ENCODE measurements at places on chromosomes 2 and 18.

- DNase-seq, result no peak
These were observed 556 bp downstream of the CYRIA start for GRCh38 chr2:16664809-16665747.

GRCh38 chr2:105400138-105400540, 1.3 kb upstream of the FHL2 start:
- DNase-seq, result no peak

GRCh38 chr2:84865181-84865783, 15.6 kb downstream of the TRABD2A start:
- no peak for DNase-seq

GRCh38 chr2:3626118-3626811, 31.4 kb downstream of the COLEC11 start:
- no peak for DNase-seq

DNA sequence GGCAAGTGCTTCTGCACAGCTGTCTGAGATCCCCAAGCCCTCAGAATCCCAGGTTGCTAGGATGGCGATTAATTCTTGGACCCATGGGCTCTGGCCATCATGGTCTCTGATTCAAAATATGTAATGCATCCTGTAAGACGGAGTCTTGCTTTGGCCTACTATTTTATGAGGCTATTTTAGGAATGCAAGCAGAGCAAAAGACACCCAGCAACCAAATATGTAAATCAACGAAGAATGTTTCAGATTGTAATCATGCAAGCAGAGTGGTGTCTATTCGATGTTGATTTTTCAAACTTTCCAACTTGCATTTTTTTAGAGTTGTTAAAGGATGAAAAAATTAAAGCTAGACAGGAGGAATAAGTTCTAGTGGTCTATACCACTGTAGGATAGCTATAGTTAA, 154.8 kb downstream of the COL6A3 start:
- DNase-seq, result no peak

- no peak for DNase-seq
These were observed 69.5 kb upstream of the ZSWIM2 start for GRCh38 chr2:186918495-186918894.

GRCh38 chr2:224078656-224079055, 39.6 kb upstream of the SERPINE2 start:
- DNase-seq, result no peak

GRCh38 chr18:79953971-79954651, 2.7 kb upstream of the SLC66A2 start:
- no peak for DNase-seq

- no peak for DNase-seq
These were observed 326.4 kb downstream of the CYRIA start for GRCh38 chr2:16339206-16339605.

DNA sequence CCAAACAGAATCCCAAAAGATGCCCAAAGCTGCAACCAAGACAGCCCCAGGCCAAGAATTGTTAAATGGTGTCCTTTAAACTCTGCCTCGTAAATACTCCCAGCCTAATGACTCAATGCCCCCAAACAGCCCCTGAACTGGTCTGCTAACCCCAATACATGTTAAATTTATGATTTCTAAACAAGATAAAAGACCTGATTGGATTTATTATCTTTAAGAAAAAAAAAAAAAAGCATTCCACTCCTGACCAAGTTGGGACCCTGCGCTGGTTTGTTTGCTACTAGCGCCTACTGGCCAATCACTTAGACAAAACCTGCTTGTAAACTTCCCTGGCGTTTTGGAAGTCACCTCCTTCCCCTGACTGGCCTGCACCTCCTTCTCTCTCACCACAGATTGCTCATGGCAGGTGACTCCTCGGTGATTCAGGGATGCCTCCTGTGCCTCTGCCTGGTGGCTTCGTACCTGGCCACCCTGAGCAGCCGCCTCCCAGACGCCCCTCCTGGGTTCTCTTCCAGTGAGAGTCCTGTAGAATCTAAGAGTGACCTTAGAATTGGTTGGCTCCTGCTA, 121.3 kb downstream of the BCL11A start:
- DNase-seq, result no peak

GRCh38 chr2:239197146-239197545, 203.7 kb downstream of the HDAC4 start:
- DNase-seq, result no peak

GRCh38 chr18:53254265-53254664, 914.3 kb downstream of the DCC start:
- no peak for DNase-seq

DNA sequence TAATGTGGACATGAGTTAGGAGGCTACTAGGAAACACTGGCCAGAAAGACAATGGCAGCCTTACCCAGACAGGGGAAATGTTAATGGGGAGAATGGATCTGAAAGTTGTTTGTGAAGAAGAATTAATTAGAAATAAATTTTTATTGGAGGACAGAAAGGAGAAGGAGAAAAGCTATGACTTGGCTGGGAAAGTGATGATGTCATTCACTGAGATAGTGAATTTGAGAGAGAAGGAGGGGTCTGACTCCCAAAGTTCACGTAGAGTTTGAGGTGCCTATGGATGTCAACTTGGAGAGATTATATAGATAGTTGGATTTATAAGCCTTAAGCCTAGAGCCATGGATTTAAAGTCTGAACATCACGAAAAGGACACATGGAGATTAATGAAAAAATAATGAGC, 144.6 kb upstream of the ZNF521 start:
- no peak for DNase-seq

DNA sequence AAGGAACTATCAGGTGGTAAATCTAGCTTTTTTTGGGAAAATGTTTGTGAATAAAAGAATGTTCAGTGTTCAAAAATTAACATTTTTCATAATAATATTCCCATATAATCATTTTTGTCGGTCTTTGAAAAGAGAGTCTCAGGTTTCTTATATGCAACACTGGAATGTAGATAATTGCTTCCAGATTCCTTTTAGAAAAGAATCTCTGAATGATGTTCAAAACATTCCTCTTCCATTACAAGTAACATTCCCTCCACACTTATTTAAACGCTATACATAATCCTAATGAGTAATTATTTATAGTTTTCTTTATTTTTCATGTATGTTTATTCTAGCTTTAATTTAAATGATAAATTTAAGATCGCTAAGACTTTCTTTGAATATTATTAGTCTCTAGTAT, 7.0 kb downstream of the ZSWIM2 start:
- no peak for DNase-seq
